ENCODE measurements at places on chromosomes 2 and 18. TPM values are rescaled to one million over a fixed set of nuclear protein-coding genes. Genes with fewer than 3 reads are reported as not detected.

The AQP12B gene
- not detected for polyA plus RNA-seq

The GCKR gene
- 0.52 TPM for polyA plus RNA-seq

The SLC8A1 gene
- polyA plus RNA-seq: 0.19 TPM

The REG1A gene
- polyA plus RNA-seq: not detected

The ANXA4 gene
- polyA plus RNA-seq: 42.2 TPM

The ICA1L gene
- 0.84 TPM for polyA plus RNA-seq

The SH3RF3 gene
- polyA plus RNA-seq: 3.9 TPM

The CD226 gene
- polyA plus RNA-seq: not detected

The PCARE gene
- polyA plus RNA-seq: not detected
